ENCODE measurements at places on chromosomes 6 and 20.

GRCh38 chr20:38673725-38674091, 50.6 kb upstream of the SLC32A1 start:
- peak; percentile 21 for DNase-seq

GRCh38 chr20:50189681-50190250, 864 bp upstream of the CEBPB start:
- DNase-seq: peak; percentile 46

- peak; percentile 29 for DNase-seq
Measured at GRCh38 chr20:40931410-40932044, 97.1 kb upstream of the TOP1 start.

GRCh38 chr6:69933239-69933638, 66.9 kb downstream of the COL19A1 start:
- no peak for DNase-seq

- DNase-seq: peak; percentile 43
Measured at GRCh38 chr20:41154436-41155176, 17.3 kb downstream of the PLCG1 start.

DNA sequence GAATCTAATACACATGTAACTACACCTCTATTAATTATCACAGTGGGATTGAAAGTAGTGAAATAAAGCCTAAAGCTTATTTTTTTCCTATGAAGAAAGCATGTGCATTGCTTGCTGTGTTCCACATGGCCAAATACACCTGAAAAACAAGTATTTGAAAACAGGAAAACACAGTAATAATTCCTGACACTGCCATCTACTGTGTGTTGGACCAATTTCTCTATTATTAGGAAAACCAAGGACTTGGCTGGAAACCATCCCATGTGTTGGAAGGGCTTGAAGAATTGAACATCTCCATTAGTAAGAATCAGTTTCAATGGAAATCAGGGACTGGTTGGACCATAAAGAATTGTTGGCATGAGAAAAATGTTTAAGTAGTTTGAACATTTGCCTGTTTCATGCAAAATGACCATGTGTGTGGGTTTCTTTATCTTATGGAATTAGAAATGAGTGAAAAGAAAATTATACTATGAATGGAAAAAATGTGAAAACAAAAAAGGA, 124.1 kb downstream of the PHF3 start:
- peak; percentile 7 for DNase-seq

DNA sequence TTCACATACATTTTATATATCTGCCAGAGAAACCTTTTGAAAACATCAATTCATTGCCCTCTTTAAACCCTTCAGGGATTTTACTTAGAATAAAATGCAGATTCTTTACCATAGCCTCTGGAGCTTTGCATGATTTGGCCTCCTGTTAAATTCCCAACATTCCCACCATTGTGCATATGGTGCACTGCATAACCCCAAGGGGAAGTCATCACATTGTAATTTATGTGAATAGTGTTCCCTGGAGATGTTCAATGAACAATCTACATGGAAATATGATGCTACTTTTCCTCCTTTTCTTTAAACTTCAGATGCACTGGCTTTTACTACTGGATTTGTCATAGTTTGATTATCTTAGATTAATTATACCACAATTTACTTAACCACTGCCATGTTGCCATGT, 94.7 kb downstream of the PHF3 start:
- DNase-seq: no peak

- DNase-seq: peak; percentile 31
Measured at GRCh38 chr6:45327956-45328522, at the start of gene RUNX2. Gene RUNX2 (plus strand): TSS chr6:45328330. CDS start chr6:45328727, 397 bp downstream.

DNA sequence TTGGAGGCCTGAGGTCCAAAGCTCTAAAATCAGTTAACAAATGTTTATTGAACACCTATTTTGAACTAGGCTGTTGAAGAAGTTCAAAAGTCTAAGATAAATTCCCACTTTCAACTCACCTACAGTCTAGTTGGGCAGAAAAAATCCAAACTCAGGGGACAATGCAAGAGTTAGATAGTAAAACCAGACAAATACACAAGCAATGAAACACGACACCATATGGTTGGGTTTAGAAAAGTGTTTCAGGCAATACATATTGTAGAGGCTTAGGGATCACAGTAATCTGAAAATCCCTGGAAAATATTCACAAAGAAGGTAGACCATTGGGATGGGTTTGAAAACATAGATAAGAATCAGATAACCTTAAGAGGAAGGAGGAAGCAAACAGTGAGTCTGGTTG, 1.3 kb upstream of the CARMIL1 start:
- no peak for DNase-seq

DNA sequence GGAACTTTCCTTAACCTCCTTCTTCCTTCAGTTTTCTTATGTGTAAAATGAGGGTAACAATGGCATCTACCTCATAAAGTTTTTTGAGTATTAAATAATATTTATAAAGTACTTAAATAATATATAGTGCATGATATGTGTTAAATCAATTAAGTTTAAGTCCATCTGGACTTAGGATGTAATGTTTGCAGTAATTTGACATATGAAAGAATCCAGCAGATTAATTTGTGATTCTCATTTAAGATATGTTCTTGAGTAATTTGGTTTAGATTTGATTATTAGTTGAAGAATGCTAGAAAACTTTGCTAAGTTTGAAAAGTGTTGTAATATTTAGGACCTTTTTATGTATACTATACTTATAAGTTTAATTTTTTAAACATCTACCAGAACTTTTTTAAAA, 18.1 kb downstream of the KCTD20 start:
- no peak for DNase-seq

- DNase-seq: no peak
Measured at GRCh38 chr20:12883507-12883885, 125.3 kb upstream of the SPTLC3 start.

DNA sequence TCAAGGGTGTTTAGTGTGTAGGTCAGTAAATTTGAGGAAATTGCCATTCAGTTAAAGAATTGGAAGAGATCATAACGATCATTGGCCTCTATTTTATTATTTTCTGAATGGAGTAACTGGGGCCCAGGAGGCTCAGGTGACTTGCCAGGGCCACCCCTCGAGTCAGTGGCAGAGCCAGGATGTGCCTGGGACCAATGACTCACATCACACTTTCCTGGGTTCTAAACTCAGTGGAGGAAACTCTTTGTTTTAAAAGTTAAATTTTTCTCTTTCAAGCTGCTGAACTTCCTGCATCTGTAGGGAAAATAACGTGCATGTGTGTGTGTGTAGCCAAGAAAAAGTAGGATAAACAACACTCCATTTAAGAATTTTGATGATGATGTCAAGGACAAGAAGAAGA, 135.5 kb downstream of the MYLK4 start:
- DNase-seq: no peak

- no peak for DNase-seq
Measured at GRCh38 chr20:63891061-63892002, 3.6 kb upstream of the DNAJC5 start.

DNA sequence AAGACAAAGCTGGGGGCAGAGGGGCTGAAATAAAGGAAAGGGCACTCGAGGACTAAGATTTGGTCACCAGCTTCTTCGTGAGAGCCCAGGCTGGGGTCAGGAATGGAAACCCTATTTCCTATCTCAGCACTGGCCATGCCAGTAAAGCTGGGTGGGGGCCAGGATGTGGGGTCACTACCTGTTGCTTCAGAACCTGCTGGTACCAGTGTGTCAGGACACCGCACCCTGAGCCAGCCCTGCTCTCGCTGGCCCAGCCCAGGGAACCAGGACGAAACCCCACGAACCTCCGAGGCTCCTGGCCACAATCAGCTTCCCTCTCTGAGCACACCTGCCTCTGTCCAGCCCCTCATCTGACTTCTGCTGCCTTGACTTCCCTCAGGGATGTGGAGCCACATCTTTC, 2.1 kb downstream of the CDSN start:
- no peak for DNase-seq

DNA sequence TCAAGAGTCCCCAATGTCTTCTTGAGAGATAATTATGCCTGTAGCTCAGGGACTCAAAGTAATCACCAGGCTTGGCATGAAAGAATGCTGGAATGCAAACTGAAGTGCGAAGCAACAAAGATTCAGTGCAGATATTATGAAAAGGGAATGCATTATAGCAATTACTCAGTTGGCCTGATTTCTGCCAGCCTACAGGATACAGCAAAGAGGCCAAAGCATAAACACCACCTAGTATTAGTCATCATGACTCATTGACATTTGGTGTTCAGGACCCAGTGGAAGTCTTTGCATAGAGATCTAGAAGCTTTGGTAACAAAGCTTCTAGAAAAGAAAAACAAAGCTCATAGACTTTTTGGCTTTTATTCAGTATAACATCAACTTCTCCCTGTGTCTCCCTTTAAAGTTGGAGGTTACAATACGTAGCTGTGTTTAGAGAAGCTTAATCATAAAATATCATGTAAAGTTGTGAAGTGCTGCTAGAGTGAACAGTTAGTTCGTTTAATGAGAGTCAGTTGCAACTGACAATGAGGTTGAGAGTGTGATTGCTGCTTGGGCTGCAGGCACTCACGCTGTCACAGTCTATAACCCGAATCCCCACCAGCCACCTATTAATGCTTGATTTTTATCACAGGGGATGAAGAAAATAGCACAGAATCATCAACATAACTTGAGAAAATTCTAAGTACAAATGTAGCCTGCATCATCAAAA, 932.7 kb downstream of the TFAP2A start:
- no peak for DNase-seq

GRCh38 chr6:18577491-18577890, 190.3 kb downstream of the RNF144B start:
- no peak for DNase-seq

- peak; percentile 50 for DNase-seq
Measured at GRCh38 chr6:118659513-118660217, 8.3 kb upstream of the CEP85L start.

DNA sequence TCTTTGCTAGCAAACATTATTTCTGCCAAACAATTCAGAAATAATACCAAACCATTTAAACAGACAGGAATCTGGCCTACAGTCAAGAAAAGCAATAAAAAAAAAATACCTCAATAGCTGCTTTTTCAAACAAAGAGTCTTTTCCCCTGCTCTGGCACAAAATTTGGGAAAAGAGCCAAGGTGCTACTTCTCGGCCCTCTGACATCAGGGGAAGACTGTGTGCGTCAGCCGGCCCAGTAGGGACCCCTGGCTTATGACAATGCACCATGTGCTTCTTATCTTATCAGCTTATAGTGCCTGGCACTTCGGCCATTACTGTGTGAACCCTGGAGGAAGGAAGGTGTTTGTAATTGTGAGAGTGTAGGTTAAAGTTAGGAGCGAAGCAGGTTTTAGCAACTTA, 89.4 kb downstream of the PDE10A start:
- DNase-seq: peak; percentile 71

DNA sequence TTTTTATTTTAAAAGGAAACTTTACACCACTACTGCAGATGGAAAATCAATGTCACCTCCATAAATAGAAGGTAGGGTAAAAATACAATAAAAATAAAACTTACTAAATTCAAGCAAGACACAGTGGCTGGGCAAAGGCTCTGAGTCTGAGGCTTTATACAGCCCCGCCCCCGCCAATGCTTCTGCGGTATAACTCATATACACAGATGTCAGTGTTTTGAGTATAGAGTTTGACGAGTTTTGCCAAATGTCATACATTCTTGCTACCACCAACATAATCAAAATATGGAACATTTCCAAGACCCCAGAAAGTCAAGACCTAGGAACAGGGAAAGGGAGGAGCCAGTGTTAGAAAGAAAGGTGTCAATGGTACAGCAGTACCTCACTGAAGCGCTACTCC, 12.8 kb downstream of the NFATC2 start:
- DNase-seq: no peak

All from muscle of leg (tissue), 16 donors.